Posterior cingulate gyrus (tissue), 11 donors: ENCODE measurements at places on chromosomes 16 and 17.

GRCh38 chr16:78813661-78814311, 714.3 kb downstream of the WWOX start:
- DNase-seq = no peak

GRCh38 chr17:27361695-27362094, 67.8 kb downstream of the WSB1 start:
- no peak for DNase-seq

GRCh38 chr17:73539166-73539565, 105.1 kb downstream of the SDK2 start:
- no peak for DNase-seq

GRCh38 chr17:56807723-56808122, 26.0 kb downstream of the C17orf67 start:
- DNase-seq = no peak

GRCh38 chr16:89122322-89122851, 28.7 kb downstream of the ACSF3 start:
- no peak for DNase-seq

GRCh38 chr17:34456121-34456520, 93.1 kb upstream of the CCL1 start:
- no peak for DNase-seq
